ENCODE measurements at places on chromosomes 3 and 15. TPM values are rescaled to one million over a fixed set of nuclear protein-coding genes. Genes with fewer than 3 reads are reported as not detected.

DNA sequence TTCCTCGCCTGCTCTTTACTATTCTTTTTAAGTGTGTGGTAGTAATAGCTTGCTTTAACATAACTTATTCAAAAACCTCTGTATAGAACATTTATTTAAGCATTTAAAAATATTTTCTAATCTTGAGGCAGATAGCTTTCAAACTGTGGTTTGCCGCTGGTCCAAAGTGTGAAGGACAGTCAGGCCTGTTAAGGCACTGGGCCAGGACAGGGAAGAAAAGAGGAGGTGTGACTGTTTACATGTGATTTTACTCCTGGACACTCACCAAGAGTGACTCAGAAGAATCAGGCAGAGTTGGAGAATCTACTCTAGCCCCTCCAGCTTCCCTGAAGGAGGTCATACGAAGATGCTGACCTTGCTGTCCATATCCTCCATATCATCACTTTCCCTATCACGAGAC is 44.7 kb downstream of the CEP152 start:
- DNase-seq = no peak

- DNase-seq = no peak
Observed at GRCh38 chr15:76169018-76169417, 109.2 kb downstream of the TMEM266 start.

DNA sequence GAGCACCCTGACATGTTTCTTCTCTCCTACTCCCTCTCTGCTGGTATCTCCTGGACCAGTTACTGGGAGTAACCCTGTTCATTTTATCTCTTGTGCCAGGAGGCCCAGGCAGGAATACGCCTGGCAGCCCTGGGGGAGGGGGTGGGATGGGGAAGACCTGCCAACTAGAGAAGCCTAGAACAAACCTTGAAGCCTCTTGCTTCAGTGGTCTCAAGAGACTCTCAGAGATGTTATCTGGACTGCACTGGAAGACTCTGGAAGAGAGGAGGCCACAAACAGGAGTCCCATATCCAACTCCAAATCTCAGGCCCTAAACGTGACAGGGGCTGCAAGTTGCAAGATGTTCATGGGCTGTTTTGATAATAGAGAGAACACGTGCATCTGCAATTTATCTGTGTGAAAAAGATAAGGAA is at the start of gene EPB42:
Gene EPB42 (minus strand): TSS at position 28 of the 413 bp plus-strand sequence. CDS start 193 bp downstream, outside the sequence.
- DNase-seq = no peak

- peak; percentile 72 for DNase-seq
Observed at GRCh38 chr3:58532794-58533220, 4.2 kb downstream of the ACOX2 start.

DNA sequence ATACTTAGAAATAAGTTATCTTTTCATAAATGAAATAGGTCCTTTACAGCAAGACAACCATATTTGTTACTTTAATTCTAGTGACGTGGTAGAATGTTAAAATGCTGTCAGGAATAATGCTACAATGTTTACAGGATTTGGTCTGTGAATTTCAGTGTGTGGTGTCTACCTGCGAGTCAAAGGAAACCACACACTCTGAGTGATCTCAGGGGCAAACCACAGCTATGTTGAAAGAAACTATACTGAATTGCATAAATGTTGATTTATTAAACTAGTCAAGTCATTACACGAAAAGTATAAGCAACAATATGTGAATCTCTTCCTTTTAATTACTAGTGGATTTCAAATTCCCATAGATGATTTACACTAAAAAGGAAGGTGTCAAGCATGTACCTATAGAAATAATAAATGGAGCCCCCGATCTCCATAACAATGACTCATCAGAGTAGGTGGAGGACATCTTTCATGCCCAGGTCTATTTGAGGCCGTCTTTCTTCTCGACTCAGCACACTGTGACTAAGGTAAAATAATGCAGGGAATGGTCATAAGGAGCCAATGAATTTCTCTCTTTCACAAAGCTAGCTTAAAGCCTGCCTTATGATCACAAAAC is 463.0 kb downstream of the ERC2 start:
- no peak for DNase-seq

Gene IMPG2
- total RNA-seq = 0.05 TPM

Gene TMEM158
- 1.9 TPM for total RNA-seq

Gene DGKG
- 0.05 TPM for total RNA-seq

Gene COPG1
- 182 TPM for total RNA-seq

Gene DUOXA2
- total RNA-seq = not detected

Gene TMCO5A
- not detected for total RNA-seq

Measured in activated T-helper 2 cell treated with anti-CD3 and anti-CD28 coated beads, Interferon-gamma antibody, Interleukin-2, Interleukin-4, amounts not matched to agents 10 μg/mL and 5 μg/mL and 100 μg/mL, durations not matched to agents 14 hours and 24 hours and 36 hours (primary cell).